ENCODE measurements at places on chromosomes 5 and 9.
A peak's percentile ranks its signal among the peaks of the same experiment; 100 is the strongest.

GRCh38 chr9:110886832-110887231 lies 151.4 kb downstream of the LPAR1 start:
- no peak for DNase-seq

- no peak for DNase-seq
Observed at GRCh38 chr9:35521708-35522107, 31.8 kb downstream of the RUSC2 start.

DNA sequence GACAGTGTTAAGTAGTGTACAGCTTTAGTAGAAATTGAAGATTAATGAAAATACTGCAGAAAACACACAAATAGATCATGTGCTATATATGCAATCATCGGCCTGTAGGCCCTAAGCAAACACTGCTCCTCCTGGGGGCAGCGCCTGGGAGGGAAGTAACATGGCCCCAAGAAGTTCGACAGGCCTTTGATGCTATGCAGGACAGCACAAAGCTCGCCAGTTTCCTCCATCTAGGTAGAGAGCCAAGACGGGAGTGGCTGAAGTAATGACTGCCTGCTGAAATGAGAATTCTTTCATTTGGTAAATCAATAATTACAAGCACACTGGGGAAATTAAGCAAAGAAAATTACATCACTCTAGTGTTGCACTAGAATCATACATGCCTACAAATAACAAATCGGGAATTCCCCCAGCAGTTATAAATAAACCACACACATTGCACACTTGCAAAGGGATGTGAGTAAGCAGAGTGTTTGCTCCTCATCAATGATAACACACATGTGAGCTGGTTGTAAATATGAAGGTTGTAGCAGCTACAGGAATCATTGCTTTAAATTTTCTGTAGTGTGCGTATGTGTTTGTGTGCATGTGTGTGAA lies 219.9 kb upstream of the NFIL3 start:
- no peak for DNase-seq

DNA sequence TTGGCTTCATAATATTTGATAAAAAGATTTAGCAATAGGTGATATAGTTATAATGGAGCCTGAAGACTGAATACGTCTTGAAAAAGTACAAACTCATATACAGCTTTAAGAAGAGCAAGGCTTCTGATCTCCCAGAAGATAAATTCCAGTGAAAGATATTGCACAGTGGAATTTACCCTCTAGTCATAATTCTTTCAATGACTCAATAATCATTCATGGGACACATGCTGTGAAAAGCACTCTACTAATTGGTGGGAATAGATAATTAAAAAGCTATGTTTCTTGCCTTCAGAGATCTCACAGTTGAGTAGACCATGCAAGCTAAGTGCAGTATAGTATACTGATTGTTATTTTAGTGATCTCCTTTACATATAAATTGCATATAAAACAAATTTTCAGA lies 538.6 kb upstream of the CYLC2 start:
- no peak for DNase-seq

GRCh38 chr5:74199005-74199404 lies 441.5 kb downstream of the ENC1 start:
- peak; percentile 23 for DNase-seq

- no peak for DNase-seq
Observed at GRCh38 chr5:116859666-116860320, 285.2 kb upstream of the SEMA6A start.

DNA sequence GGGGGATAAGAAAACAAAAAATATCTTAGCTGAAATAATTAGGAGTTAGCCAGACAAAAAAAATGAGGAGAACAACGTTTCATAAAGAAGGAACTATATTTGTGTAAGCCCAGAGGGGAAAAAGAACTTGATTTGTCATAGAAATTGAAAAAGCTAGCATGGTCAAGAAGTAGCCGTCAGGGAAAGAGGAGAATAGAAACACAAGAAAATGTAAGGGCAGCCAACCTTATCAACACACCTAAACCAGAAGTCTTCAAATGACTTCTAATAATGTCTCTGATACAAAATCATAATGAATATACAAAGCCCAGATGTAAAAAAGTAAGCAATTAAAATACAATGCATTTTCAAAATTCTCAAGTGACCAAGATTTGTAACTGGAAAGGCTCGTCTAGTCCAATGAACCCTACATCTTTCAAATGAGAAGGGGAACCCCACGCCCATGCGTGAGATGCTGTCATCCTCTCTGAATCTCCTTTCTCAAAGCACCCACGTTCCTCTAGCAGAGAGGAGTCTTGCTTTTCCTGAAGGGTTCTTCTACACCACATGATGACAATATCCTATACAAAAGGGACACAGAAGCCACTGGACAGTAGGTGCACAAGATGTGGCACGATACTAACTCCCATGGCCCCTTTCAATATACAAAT lies 103.7 kb downstream of the ARL15 start:
- DNase-seq, result no peak

DNA sequence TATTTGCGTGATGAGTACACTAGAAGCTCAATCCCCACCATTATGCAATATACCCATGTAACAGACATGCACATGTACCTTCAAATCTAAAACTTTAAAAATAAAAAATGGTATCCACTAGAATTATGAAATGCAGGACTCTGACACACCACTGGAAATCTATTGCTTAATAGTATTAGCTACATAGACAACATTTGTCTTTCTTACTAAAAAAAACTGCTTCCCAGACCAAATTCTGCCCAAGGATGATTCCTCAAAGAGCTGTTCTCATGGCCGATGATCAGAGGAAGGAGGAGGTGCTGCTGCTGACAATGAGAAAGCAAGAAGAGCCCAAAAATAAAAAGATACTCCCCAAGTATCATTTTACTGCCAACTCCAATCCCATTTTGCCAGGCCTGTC lies 67.2 kb downstream of the TTC39B start:
- DNase-seq, result no peak

DNA sequence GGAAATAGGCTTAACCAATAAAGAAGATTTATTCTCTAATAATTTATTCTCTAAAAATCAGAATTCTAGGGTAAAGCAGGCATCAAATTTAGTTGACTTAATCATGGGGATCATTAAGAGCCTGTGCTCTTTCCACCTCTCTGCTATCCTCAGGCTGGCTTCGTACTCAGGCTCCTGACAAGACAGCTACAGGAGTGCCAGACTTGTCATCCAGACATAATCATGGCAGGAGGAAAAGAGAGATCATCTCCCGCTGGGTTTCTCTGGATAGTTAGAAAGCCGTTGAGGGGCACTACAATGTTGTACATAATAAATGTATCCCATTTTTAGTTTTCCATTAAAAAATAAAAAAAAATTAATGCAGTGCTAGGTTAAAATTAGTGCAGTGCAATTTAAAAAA lies 171.9 kb downstream of the SEC61B start:
- no peak for DNase-seq

GRCh38 chr5:180668835-180669596 lies 19.6 kb upstream of the FLT4 start:
- DNase-seq, result no peak

DNA sequence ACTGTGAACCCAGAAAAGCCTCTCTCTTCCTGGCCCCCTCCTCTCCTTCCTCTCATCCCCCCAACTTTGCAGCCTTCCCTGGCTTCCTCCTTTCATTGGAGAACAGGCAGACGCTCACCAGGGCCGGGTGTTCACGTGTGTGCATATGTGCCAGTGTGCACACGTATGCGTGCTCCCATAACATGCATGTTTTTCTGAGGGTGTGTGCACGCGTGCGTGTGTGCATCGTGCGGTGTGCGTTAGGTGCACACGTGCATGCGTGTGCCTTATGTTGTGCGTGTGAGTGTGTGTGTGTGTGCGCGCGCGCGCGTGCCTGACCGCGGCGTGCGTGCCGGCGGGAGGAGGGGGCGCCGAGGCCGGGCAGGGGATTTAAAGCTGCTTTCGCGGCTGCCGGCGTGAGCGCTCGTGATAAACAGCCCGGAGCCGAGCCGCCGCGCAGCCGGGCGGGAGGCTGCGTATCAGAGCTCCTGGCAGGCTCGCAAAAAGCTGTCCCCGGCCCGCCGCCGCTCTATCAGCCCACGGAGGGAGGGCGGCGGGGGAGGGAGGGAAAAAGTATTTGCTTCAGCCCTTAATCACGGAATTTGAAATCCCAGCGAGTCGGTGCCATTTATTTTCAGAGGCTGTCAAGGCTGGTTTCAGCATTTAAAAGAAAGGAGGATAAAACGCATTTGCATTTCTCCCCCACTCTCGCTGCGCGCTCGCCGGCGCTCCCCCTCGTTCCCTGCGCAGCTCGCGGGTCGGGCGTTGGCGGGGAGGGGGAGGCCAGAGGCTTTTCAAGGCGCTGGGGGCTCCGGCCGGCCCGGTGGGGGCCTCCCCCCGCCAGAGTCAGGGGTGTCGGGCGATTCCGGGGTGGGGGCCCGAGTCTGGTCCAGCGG lies 183.9 kb downstream of the C9orf50 start:
- DNase-seq, result peak; percentile 36

DNA sequence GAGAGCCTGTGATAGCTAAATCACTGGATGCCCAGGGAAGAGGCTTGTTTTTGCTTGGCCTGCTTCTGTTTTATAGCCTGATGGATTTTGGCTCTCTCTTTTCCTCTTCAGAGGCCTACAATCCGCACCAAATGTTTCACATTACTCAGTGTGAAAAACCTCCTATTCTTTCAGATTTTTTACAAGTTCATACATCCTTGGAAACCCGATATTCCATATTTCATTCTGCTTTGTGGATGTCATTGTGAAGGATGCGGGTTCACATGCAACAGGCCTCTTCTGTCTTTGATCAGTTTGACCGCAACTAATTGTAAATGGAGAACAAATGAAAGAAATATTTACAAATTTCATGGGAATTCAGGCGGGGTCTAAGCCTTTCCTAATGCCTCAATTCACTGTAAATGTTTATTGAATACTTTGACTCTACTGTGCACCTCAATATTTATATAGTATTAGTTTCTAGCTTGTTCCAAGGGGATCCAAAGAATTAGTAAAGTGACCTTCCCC lies 269.9 kb downstream of the DMRT2 start:
- no peak for DNase-seq

- no peak for DNase-seq
Observed at GRCh38 chr5:160605266-160605665, 183.6 kb downstream of the PTTG1 start.

DNA sequence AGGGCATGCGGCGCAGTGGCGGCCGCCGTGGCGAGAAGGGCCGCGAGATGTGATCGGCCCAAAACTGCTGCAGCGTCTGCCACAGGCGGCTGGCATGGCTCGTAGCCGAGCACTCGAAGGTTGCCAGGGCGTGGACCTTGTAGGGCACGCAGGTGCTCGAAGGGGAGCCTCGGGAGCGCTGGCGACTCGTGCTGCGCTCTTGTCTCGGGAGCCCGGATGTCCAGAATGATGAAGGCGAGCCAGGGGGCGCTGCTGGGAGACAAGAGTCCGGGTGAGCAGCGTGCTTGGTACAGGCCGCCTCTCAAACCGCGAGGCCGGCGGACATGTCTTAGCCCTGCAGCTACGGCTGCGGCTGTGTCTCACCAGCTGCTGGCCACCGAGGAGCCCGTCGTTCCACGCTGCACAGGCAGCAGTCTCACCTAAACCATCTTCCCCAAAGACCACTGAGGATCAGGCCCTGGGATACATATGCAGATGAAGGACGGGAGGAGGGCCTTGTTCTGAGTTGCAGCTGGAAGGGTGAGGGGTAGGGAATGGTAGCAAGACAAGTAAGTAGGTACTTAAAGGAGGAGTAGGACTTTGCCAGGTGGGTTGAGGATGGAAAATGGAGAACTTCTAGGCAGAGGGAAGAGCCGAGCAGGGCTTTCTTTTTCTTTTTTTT lies 1.7 kb downstream of the CBY3 start:
- peak; percentile 76 for DNase-seq

- no peak for DNase-seq
Observed at GRCh38 chr9:89956907-89957306, 352.1 kb downstream of the GADD45G start.

- no peak for DNase-seq
Observed at GRCh38 chr9:127495884-127496555, 44.7 kb downstream of the LRSAM1 start.

GRCh38 chr9:31084350-31084749 lies 1300.1 kb upstream of the ACO1 start:
- no peak for DNase-seq

DNA sequence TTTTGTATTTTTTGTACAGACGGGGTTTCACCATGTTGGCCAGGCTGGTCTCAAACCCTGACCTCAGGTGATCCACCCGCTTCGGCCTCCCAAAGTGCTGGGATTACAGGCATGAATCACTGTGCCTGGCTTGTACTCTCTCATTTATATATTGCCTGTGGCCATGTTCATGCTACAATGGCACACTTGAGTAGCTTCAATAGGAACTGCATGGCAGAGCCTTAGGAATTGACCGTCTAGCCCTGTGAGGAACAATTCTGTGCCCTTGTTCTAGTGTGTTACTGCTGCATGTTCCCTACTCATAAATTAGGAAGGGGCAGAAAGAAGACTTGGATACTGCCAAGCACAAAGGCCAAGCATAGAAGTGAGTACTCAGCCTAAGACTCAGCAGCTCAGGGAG lies 104.2 kb downstream of the LIFR start:
- no peak for DNase-seq

Data from stimulated activated CD4-positive, alpha-beta T cell treated with anti-CD3 and anti-CD28 coated beads, Interleukin-2, amount 100 ng/mL, for 24 hours (primary cell).